Lung (tissue), 17 donors: ENCODE measurements at places on chromosomes 13 and 19. TPM values are rescaled to one million over a fixed set of nuclear protein-coding genes. Genes with fewer than 3 reads are reported as not detected.

DNA sequence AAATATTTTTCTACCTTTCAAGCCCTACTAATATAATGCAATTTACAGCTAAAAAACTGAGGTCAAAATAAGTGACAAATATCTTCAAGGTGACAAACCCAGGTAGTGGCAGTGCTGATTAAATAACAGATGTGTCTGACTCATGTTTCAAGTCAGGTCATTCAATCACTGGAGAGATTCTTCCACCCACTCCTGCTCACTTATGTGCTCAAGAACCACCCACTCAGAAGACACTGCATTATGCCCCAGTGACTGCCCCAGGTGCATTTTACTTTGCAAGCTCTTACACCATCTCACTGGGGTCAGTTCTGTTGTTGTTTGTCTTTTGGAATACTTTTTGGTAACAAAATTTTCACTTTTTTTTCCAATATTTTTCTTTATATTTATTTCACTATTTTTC, 2.2 kb downstream of the ZNF100 start:
- no peaks in the 10 kb centered on the region for H3K27me3 ChIP-seq
- no peak overlapping the region for H3K4me3 ChIP-seq
- DNase-seq, result no peak
- peaks cover 15% of the 10 kb centered on the region for H3K36me3 ChIP-seq

DNA sequence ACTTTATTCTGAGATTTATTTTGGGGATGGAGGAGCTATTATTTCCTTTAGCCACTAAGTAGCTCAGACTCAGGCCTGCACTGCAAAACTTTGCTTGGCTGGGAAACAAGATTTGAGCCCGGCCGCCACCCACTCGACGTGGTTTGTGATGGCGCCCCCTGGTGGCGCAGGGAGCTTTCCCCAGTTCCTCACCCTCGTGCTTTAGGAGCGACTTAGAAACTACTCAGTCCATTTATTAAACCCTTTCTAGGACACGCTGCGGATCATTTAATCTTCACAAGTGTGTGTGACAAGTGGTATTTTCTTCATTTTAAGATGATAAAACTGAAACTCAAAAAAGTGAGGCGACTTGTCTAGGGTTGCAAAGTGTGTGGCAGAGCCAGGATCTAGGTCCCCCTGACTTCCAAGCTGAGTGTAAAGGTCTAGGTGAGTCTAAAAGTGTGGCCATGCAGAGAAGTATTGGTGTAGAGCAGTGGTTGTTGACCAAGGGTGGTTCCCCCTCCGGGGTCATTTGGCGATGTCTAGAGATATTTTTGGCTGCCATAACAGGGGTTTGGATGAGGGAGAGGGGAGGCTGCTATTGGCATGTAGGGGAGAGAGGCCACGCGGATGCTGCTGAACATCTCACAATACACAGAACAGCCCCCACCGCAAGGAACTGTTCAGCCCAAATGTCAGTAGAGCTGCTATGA, 2.2 kb downstream of the CXCL17 start:
- H3K27ac ChIP-seq, result peak overlapping the region; percentile 82
- no peak overlapping the region for H3K4me3 ChIP-seq
- H3K27me3 ChIP-seq, result no peaks in the 10 kb centered on the region
- H3K36me3 ChIP-seq, result no peaks in the 10 kb centered on the region
- peak; percentile 69 for DNase-seq

DNA sequence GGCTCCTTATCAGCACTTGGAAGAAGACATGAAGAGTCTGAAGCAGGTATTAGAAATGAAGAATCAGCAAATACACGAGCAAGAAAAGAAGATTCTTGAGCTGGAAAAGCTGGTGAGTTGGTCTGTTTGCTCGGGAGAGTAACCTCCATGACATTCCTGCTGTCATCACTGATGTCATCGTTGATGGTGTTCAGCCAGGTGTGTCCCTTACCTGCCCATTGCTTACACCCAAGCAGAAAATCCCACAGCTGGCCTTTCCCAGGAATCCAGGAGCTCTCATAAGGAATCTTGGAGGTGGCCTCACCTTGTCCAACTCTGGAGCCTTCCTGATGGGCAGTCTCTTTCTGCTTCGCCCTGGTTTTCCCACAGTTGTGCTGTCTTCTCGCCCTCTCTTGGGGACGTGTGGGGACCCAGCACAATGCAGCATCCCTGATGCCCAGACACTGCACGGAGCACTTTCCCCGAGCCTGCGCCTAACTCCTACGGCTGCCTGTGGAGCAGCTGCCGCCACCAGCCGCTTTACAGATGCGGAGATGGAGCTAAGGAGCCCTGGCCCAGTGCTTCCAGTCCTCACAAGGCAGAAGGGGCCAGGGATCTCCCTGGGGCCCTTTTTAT, 97.0 kb downstream of the SLC7A1 start:
- no peaks in the 10 kb centered on the region for H3K36me3 ChIP-seq
- peaks cover 9% of the 10 kb centered on the region for H3K4me1 ChIP-seq
- H3K27ac ChIP-seq, result no peak overlapping the region
- H3K27me3 ChIP-seq, result no peaks in the 10 kb centered on the region

DNA sequence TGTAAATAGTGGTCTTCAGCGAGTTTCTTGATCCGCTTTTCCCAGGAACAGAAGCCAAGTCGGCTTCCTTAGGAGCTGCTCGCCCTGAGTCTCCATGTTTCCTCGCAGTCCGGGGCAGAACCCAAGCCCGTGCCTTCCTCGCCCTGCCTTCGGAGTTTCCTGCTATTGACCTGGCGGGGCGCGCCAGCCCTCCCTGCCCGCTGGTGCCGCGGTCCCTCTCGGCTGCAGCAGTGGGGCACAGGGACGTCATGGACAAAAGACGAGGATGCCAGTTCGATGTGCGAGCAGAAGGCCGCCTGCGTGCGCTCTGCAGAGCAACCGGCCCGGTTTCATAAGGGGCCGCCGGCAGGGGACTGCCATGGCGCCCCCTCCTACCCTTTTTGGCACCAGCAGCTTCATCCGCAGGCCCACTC, 156.6 kb downstream of the TM9SF2 start:
- H3K27me3 ChIP-seq, result peaks cover 4% of the 10 kb centered on the region
- no peaks in the 10 kb centered on the region for H3K4me1 ChIP-seq
- H3K36me3 ChIP-seq, result no peaks in the 10 kb centered on the region
- H3K4me3 ChIP-seq, result peak overlapping the region; percentile 29

GRCh38 chr13:53254500-53254899, 225.9 kb downstream of the OLFM4 start:
- no peak overlapping the region for H3K4me3 ChIP-seq
- H3K4me1 ChIP-seq, result no peaks in the 10 kb centered on the region
- no peak overlapping the region for H3K27ac ChIP-seq
- peak; percentile 21 for DNase-seq

DNA sequence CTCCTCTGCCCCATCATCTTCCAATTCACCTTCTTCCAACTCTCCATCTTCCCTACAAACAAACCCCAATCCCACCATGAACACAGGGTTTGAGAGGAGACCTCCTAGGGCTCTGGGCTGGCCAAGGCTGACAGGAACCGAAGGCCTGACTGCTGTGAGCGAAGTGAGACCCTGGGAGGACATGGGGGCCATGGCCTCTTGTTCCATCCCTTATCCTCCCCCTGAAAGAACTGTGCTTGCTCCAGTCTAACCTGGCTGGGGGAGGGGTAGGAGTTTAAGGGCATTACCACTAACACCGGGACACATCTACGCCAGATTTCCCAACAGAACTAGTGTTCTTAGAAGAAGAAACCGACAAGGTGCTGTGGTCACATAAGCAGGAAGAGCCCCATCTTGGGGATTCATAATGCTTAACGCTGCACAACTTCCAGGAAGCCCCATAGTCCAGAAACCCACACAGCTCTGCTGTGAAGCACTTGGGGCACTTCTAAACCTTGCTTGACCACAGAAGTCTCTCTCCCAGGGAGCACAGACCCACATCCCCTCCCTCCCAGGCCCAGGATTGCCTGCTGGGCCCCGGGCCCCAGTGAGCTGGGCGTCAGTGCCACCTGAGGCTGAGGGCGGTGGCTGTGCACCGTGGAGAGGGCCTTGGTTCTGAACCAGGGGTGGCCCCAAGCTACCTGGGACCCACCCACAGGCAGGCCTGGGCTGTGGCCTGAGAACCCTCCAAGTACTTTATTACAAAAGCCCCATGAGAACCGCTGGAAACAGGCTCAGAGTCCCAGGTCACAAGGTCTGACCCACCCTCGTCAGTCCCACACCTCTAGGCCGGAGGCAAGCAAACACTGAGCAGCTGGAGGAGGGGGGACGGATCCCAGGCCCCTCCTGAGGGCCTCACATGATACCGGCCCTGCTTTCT, 18.8 kb downstream of the ZC3H4 start:
- no peaks in the 10 kb centered on the region for H3K36me3 ChIP-seq
- no peak overlapping the region for H3K4me3 ChIP-seq
- no peaks in the 10 kb centered on the region for H3K27me3 ChIP-seq
- DNase-seq, result no peak

GRCh38 chr19:41367848-41368301, 3.9 kb upstream of the B9D2 start:
- H3K4me3 ChIP-seq, result no peak overlapping the region
- H3K27me3 ChIP-seq, result no peaks in the 10 kb centered on the region
- peaks cover 10% of the 10 kb centered on the region for H3K4me1 ChIP-seq
- H3K27ac ChIP-seq, result peak overlapping the region; percentile 66
- H3K36me3 ChIP-seq, result no peaks in the 10 kb centered on the region

GRCh38 chr13:44313674-44314073, 60.0 kb upstream of the SERP2 start:
- no peak overlapping the region for H3K4me3 ChIP-seq
- no peaks in the 10 kb centered on the region for H3K4me1 ChIP-seq
- H3K36me3 ChIP-seq, result no peaks in the 10 kb centered on the region
- DNase-seq, result no peak
- no peaks in the 10 kb centered on the region for H3K27me3 ChIP-seq

DNA sequence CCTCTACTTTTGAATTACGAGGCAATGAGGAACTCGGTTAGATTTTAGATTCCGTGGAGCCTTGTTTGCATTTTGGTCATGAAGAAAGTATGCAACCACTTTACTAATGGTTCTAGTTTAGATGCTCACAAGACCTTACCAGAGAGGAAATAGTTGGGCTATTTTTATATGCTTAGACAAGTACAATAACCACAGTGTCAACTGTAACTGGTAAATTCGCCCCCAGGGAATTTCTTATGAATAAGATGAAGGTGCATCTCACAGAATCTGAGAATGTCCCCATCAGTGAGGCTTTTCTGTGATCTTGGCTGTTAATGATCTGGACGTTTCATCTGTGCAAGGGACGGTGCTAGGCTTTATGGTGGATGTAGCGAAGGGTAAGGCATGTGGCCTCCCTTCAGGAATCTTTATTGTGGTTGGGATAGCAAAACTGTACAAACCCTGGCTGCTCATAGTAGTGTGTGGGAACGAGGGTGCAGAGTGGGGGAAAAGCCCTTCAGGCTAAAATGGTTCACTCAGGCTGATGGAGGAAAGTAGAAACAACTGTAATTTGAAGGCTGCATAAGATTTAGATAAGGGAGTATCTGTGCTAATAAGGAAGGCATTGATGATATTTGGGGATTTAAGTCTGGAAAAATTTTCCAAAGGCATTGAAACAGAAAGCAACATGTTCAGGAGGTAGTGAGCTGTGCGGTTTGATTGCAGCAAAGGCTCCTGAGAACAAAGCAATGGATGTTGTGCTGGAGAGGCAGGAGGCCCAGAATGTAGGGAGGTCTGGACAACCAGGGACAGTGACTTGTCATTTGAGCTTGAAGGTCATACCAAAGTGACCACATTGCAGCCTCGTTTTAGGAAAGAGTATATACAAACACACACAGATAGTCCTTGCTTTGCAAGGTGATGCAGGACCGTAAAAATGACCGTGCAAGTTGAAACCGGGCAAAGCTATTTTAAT, 28.4 kb downstream of the UBAC2 start:
- peaks cover 3% of the 10 kb centered on the region for H3K4me1 ChIP-seq
- DNase-seq, result no peak
- no peak overlapping the region for H3K27ac ChIP-seq
- H3K4me3 ChIP-seq, result no peak overlapping the region
- H3K36me3 ChIP-seq, result peaks cover 2% of the 10 kb centered on the region

GRCh38 chr13:110322126-110322827, 15.2 kb downstream of the COL4A2 start:
- no peak overlapping the region for H3K4me3 ChIP-seq
- DNase-seq, result no peak
- H3K27ac ChIP-seq, result no peak overlapping the region
- no peaks in the 10 kb centered on the region for H3K27me3 ChIP-seq
- peaks cover under 1% of the 10 kb centered on the region for H3K36me3 ChIP-seq

- DNase-seq, result no peak
- H3K4me3 ChIP-seq, result no peak overlapping the region
- H3K27ac ChIP-seq, result peak overlapping the region; percentile 87
Measured at GRCh38 chr19:10566658-10567410, 1.0 kb upstream of the KRI1 start.

- H3K27me3 ChIP-seq, result no peaks in the 10 kb centered on the region
- H3K4me1 ChIP-seq, result no peaks in the 10 kb centered on the region
- H3K4me3 ChIP-seq, result no peak overlapping the region
- no peak overlapping the region for H3K27ac ChIP-seq
Measured at GRCh38 chr19:32824191-32824751, 45.3 kb downstream of the SLC7A9 start.

DNA sequence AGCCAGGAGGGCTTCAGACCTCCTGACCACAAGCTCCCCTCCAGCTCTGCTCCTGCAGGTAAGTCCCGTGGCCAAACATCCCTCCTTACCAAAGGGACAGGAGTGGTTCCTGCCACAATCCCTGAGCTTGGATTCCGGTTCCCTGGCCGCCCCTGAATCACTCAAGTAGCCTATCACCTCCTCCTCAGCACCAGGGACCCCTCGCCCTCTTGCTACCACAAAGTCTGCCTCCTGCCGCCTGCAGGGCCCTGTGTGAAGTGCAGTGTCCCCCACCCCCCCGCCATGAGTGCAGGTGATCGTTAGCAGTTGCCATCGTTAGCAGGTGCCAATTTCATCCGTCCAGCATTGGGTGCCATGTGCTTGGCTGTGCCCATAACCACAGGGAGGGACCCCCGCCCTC, 40.8 kb upstream of the RANBP3 start:
- H3K4me1 ChIP-seq, result peaks cover 22% of the 10 kb centered on the region
- no peaks in the 10 kb centered on the region for H3K27me3 ChIP-seq
- peaks cover 2% of the 10 kb centered on the region for H3K36me3 ChIP-seq
- H3K4me3 ChIP-seq, result no peak overlapping the region

GRCh38 chr13:59458908-59459579, 704.7 kb downstream of the DIAPH3 start:
- no peaks in the 10 kb centered on the region for H3K4me1 ChIP-seq
- DNase-seq, result no peak
- peak overlapping the region; percentile 38 for H3K27ac ChIP-seq
- H3K36me3 ChIP-seq, result no peaks in the 10 kb centered on the region

DNA sequence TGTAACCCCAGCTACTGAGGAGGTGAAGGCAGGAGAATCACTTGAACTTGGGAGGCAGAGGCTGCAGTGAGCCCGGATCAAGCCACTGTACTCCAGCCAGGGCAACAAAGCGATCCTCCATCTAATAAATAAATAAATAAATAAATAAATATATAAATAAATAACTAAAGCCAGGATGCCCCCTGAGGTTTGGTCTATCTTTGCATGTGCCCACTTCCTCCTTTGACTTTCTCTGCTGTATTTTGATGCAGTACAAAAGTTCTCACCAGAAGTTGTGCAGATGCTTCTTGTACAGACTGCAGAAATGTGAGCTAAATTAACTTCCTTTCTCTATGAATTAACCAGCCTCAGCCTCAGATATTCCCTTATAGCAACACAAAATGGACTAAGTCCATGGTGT, 6.5 kb upstream of the N4BP2L2 start:
- H3K27ac ChIP-seq, result no peak overlapping the region
- H3K4me3 ChIP-seq, result no peak overlapping the region
- no peak for DNase-seq
- no peaks in the 10 kb centered on the region for H3K4me1 ChIP-seq
- H3K27me3 ChIP-seq, result no peaks in the 10 kb centered on the region
- H3K36me3 ChIP-seq, result no peaks in the 10 kb centered on the region

The PLK5 gene
- total RNA-seq, result not detected

The LIM2 gene
- not detected for total RNA-seq

The FGF22 gene
- total RNA-seq, result 0.46 TPM

The VSTM2B gene
- not detected for total RNA-seq
